ENCODE measurements at places on chromosomes 6 and 20.

DNA sequence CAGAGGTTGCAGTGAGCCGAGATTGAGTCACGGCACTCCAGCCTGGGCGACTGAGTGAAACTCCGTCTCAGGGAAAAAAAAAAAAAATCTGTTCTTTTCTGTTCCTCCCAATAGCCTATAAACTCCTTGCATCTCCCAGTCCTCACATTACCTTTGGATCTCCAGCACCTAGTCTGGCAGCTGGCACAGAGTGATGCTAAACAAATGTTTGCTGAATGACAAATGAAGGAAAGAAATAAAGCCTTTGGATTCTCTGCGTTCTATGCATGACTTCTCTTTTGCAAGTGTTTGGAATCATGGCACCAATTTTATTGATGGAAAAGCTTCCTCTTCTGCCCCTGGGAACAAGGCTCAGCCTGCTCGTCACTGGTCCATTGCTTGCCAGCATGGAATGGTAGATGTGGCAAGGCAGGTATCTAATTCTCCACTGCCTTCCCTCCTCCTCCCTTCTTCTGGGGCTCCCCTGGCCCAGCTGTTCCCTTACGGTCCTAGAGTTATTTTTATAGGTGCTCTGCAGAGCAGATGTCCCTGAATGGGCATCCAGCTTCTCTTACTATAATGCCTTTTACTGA, 53.6 kb upstream of the FYN start:
- no peak for DNase-seq

GRCh38 chr6:146868671-146869209, 270.0 kb downstream of the ADGB start:
- DNase-seq = no peak

GRCh38 chr20:20207872-20208271, 155.5 kb downstream of the CFAP61 start:
- no peak for DNase-seq

DNA sequence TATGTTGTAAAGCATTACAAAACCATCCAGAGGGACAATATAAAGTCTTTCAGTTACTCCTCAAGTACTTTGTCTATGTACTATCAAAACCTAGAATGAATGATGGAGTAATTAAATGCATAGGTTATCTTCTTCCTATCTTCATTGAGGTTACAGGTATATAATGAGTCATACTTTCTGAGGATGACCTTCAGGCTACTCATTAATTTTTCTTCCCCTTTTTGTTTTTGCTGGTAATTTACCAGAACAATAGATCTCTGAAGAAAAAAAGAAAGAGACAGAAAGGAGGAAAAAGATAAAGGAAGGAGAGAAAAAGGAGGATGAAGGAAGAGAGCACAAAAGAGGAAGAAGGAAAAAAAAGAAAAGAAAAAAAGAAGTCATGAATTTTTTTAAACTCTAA, 398.4 kb downstream of the TBC1D32 start:
- no peak for DNase-seq

GRCh38 chr6:84768442-84769174, 4.2 kb upstream of the TBX18 start:
- no peak for DNase-seq

DNA sequence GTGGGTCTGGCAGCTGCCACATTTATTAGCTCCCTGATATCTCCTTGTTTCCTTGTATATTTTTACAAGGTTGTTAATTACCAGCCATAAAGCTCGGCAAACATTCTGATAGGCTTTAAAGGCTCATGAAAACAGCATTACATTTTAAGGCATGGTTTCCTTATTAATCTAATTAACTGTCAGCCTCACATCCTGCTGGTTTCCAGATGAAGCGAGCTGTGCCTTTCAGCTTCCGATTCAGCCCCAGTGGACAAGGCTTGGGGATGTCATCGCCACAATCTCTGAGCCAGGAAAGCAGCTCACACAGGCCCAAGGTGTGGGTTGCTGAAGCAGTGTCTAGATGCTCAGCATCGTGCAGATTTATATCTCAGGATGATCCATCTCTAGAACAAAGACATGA, 66.0 kb upstream of the RALY start:
- DNase-seq = no peak

GRCh38 chr20:1326031-1326930, 2.7 kb downstream of the SDCBP2 start:
- no peak for DNase-seq

GRCh38 chr6:155439376-155439775, 16.3 kb downstream of the NOX3 start:
- DNase-seq = no peak

DNA sequence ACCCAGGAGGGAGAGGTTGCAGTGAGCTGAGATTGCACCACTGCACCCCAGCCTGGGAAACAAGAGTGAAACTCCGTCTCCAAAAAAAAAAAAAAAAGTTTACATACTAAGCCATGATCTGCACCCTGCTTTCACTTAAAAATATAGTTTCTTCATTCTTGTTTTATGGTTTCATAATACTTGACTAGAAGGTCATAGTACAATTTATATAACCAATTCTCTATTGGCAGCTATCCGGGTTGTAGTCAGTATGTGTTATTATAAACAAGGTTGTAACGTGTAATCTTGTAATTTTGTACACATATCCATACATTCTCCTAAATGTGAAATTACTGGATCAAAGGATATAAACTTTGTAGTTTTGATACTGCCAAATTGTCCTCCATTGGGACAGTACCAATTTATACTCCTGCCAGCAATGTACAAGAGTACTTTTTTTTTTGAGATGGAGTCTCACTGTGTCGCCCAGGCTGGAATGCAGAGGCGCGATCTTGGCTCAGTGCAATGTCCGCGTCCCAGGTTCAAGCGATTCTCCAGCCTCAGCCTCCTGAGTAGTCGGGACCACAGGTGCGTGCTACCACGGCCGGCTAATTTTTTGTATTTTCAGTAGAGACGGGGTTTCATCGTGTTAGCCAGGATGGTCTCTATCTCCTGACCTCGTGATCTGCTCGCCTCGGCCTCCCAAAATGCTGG, 144.8 kb downstream of the GJA10 start:
- DNase-seq = no peak

GRCh38 chr6:149147195-149147594, 170.3 kb upstream of the TAB2 start:
- DNase-seq = no peak

GRCh38 chr6:132000296-132000695, 49.1 kb upstream of the CCN2 start:
- no peak for DNase-seq

DNA sequence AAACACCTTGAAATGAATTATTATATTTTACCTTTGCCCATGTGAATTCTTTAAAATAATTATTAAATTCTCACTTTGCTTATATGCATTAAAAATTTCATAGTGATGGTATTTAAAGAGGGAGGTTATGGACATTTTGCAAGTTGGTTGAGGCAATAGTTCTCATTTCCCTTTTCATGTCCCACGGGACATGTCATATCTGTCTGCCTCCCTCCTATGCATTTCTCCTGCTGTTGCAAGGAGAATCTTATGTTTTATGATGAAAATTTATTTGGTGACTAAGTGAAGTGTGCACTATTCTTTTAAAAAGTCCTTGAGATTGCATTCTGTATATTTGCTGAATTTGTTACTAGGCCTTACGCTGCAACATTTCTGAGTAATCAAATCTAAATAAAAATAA, 67.2 kb downstream of the UTRN start:
- DNase-seq = no peak

DNA sequence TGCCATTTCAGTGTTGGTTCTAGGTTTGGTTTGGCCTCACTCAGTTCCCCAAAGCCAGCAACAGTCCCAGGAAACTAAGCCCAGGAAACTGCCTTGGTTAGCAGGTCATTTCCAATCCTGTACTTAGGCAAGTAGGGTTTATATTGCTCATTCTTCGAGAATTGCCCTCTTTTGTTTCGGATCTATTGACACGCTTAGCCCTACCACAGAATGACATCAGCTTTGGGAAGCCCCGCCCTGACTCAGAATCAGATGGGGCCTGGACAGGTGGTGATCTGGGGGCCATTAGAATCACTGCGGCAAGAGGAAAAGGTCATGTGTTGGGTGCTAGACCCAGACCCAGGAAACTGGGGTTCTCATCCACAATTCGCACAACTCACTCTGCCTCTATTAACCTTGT, 578.2 kb downstream of the QKI start:
- no peak for DNase-seq

DNA sequence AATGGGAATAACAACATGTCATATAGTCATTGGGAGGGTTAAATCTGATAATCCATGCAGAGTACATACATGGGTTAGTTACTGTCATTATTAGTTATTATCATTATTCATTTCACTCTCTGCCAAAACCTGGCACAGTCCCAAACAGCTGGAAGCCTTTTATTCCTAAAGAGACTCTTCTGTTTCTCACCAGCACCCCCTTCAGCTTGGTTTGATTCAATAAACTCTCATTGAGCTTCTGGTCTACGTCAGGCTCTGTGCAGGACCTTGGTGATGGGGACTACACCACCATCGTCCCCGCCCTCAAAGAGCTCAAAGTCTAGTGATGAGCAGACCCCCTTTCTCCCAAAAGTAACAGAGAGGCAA, 2.3 kb downstream of the KCNK15 start:
- no peak for DNase-seq

DNA sequence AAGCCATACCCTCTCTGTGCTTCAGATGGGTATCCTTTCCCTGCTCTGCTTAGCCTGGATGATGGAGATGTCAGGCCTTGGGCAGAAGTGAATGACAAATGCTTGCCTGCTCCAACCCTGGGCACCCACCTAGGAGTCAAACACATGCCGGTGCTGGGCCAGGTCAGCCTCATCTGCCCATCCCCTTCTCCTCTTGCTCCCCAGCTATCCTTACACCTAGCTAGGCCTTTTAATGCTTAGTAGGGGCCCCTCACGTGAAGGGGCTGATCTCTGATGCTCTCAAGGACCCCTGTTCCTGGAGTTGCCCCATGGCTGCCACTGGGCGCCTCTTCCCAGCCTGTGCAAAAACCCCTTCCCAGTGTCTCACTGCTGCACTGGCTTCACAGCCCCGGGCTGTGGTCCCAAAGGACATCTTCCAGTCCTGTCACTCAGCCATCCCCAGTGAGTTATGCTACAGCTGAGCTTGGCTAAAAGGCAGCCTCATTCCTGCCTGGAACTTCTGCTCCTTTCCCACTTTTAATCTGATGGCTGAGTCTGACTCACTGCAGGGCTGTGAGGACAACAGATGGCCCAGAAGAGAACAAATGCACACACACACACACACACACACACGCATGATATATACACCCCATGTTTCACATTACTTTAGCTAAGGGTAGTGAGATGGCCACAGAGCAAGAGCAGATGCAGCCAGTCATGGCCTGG, 12.8 kb upstream of the SDCBP2 start:
- no peak for DNase-seq
